Activated CD8-positive, alpha-beta memory T cell treated with anti-CD3 and anti-CD28 coated beads, Interleukin-2, amount 10 ng/mL, durations not matched to agents 7 days and 5 days (primary cell): ENCODE measurements at places on chromosomes 1 and 21. TPM values are rescaled to one million over a fixed set of nuclear protein-coding genes. Genes with fewer than 3 reads are reported as not detected.

Gene HRNR
- not detected for total RNA-seq

Gene CD5L
- total RNA-seq = not detected

Gene ARMH1
- 17.2 TPM for total RNA-seq

Gene BATF3
- total RNA-seq = 109 TPM

Gene AGMAT
- 8.0 TPM for total RNA-seq

Gene GBP7
- total RNA-seq = 0.18 TPM

Gene ATAD3C
- total RNA-seq = 0.38 TPM

Gene CRABP2
- 1.4 TPM for total RNA-seq

Gene BEND5
- 1.9 TPM for total RNA-seq

Gene OR2L5
- not detected for total RNA-seq

Gene KCNT2
- not detected for total RNA-seq

Gene NPL
- total RNA-seq = 10.1 TPM

Gene CD48
- 332 TPM for total RNA-seq

Gene KCNA3
- total RNA-seq = 59.8 TPM

Gene IQGAP3
- 31.3 TPM for total RNA-seq

Gene OPRD1
- not detected for total RNA-seq

Gene LRRC52
- total RNA-seq = not detected

Gene PLA2G2D
- not detected for total RNA-seq

Gene FAAH
- total RNA-seq = 3.1 TPM

Gene OR2L3
- total RNA-seq = not detected

Gene PAQR6
- total RNA-seq = 6.1 TPM

Gene PEX11B
- 27.3 TPM for total RNA-seq

Gene TMCC2
- total RNA-seq = 5.3 TPM

Gene ZFP69
- 1.4 TPM for total RNA-seq

Gene CSMD2
- not detected for total RNA-seq

Gene U2AF1
- total RNA-seq = 16.4 TPM

Gene DAB1
- total RNA-seq = 0.15 TPM

Gene CFHR3
- not detected for total RNA-seq

Gene CAPN8
- not detected for total RNA-seq

Gene DDAH1
- total RNA-seq = not detected

Gene IL6R
- total RNA-seq = 0.53 TPM

Gene OLIG2
- total RNA-seq = not detected
